ENCODE measurements at places on chromosomes 13 and 19.

GRCh38 chr19:28554321-28555091 lies 658.4 kb downstream of the UQCRFS1 start:
- DNase-seq, result no peak

DNA sequence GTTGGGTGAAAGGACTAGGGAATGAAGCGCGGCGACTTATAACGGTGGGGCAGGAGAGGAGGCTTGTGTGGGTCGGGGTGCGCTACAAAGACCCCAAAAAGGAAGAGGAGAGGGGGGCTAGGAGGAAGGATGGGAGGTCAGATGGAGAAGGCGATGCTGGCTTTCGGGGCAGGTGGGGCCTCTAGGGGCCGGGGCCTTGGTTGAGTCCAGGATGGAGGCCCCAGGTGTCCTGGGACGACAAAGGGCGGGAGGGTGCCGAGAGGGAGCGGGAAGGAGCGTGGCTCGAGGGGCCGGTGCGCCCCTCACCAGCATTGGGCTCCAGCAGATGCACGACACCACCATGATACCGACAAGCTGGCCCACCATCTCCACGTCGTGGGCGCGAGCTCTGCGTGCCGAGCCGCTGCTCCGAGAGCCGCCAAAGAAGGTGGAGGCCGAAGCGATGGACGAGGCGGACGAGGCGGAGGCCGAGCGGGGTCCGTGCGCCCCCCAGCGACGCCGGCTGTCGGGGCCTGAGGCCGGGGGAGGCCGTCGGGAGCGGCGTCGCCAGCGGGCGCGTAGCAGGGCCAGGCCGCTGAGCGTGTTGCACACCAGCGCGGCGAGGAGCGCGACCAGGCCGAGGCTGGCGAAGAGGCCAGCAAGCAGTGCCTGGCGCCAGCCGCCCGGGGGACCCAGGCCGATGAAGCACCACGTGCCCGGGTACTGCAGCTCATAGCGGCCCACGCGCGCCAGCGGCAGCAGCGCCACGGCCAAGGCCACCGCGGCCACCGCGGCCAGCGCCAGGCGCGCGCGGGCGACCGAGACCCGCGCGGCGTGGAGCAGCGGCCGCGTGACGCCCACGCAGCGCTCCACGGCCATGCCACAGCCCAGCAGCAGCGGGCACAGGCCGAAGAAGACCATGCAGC lies 1.8 kb downstream of the PTGER1 start:
- no peak for DNase-seq

DNA sequence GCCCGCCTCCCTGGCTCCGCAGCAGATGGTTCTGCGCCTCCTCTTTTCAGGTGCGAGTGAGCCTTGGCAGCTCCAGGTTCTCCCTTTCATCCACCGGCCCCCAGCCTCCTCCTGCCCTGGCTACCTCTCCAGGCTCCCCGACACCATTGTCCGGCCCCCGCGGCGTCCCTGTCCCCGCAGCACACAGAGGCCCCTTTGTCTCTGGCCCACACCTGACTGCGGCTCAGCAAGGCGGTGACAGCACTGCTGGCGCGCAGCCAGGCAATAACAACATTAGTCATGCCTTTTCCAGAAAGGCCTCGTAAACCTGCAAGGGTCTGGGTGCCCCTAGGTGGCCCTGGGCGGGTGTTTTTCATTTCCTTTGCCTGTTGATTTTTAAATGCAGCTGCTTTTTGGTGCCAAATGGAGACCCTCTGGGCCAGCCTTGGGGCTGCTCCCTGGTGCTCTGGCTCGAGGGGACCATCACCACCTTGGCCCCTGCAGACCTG lies 73.2 kb upstream of the MEDAG start:
- DNase-seq, result peak; percentile 54

GRCh38 chr19:35739275-35740107 lies 2.8 kb downstream of the IGFLR1 start:
- no peak for DNase-seq

DNA sequence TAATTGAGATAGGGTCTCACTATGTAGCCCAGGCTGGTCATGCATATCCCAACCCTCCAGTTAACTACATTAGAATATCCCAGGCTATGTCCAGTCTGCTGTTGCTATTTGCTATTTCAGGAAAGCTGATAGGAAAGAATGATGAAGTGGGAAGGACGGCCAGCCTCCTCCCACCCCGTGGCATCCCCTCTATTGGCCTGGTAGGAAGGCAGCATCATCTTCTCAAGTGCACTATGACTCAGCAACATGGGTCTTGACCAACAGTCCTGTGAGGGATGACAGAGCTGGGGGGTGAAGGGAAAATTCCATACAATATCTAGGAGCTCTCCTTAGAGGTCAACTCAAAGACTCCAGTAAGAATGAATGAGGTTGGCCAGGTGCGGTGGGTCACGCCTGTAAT lies 48.0 kb upstream of the ABCC4 start:
- no peak for DNase-seq

Data from dermis microvascular lymphatic vessel endothelial cell (primary cell).